Stimulated activated CD4-positive, alpha-beta T cell treated with anti-CD3 and anti-CD28 coated beads, Interleukin-4, amount 100 ng/mL, for 4 hours (primary cell): ENCODE measurements at places on chromosomes 4 and X.

DNA sequence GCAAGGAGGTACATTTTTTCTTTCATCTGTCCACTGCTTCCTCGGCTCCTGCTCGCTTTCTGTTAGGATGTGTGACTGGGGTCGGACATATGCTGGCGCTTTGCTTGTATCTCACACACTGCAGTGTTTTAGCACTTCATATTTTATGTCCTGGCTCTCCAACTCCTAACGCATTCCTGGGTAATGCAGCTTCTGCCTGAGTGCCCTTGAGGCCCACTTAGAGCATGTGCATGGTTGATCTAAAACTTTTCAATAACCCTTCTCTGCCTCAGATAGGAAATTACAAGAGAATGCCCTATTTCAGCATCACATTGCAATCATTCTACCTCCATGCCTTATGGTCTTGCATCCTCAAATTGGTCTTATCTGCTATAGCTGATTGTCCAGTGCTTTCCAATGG lies 65.3 kb downstream of the NEIL3 start:
- no peak for DNase-seq

GRCh38 chr4:66048861-66049260 lies 378.6 kb upstream of the EPHA5 start:
- DNase-seq, result no peak

- no peak for DNase-seq
Observed at GRCh38 chrX:124737771-124738170, 391.4 kb downstream of the SH2D1A start.

GRCh38 chrX:86946569-86946968 lies 571.0 kb upstream of the KLHL4 start:
- DNase-seq, result no peak

GRCh38 chrX:105464618-105465017 lies 244.1 kb upstream of the TEX13A start:
- DNase-seq, result no peak

DNA sequence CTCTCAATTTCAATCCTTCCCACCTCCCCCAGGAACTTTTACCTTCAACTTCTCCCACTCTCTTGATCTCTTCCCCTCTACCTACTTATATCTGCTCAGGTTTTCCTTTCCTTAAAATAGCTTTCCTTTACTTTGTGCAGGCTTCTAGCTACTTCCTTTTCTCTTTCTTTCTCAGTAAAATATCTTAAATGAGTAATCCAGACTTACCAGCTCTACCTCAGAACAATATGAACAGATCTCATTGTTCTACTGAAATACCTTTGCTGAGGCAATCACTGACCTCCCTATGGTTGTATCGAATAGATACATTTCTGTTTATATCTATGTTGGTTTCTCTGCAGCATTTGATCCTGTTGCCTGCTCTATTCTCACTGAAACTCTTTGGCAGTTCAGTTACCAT lies 86.7 kb upstream of the WDR44 start:
- no peak for DNase-seq

DNA sequence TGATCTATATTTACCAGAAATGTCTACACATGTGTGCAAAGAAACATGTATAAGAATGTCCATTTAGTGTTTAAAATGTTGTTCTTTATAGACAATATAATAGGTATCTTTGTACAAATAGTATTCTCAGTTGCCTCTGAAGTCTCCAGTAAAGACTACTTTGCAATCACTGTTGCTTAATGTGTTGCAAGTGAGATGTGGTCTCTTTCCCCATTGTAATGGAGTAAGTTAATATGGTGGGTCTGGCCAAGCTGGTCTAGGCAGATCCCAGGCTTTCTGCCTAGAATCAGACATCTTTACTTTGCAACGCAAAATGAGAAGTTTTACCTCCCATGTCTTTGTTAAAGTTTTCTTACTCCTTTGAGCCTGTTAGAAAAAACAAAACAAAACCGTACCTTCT lies 144.8 kb downstream of the GABRA3 start:
- DNase-seq, result no peak

DNA sequence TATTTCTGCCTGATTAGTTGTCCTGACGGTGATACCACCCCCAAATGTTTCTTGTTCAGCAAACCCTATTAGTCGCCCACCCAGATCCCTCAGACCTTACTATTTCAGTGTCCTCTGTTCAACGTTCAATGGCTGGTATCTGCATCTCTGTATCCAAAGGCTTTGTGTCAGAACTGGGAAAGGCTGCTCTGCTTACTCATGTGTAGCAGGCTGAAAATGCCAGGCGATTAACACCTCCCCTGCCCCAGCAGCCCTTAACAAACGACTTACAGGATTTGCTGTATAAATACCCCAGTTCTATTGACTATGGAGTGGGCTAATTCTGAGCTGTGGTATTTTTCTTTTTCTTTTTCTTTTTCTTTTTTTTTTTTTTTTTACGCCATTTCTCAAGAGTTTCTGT lies 415.0 kb downstream of the ZNF674 start:
- DNase-seq, result no peak

DNA sequence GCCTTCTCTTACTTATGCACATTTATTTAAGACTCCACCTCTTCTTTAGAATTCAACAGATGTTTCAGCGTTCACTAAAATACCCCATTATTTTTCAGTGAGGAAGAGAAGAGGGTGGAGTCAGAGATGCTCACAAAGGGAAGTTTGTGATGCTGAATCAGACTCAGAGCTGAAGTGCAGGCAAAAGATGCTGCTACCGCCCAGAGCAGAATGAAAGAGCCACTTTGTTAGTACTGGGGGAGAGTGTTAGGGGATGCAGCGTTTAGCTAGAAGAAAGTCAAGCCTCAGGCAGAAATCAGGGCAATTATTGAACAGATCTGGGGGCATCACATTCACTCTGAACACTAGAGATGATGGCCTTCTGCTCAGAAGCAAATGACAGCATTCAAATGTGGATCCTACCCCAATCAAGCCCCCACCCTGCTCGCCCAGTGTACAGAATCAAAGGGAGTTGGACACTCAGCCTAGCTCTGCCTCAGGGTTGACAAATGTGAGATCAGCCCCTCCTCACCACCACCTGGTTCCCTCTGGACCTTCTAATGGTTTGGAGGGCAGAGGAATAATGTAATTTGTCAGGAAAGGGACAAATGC lies 138.3 kb downstream of the UNC5C start:
- DNase-seq, result no peak

DNA sequence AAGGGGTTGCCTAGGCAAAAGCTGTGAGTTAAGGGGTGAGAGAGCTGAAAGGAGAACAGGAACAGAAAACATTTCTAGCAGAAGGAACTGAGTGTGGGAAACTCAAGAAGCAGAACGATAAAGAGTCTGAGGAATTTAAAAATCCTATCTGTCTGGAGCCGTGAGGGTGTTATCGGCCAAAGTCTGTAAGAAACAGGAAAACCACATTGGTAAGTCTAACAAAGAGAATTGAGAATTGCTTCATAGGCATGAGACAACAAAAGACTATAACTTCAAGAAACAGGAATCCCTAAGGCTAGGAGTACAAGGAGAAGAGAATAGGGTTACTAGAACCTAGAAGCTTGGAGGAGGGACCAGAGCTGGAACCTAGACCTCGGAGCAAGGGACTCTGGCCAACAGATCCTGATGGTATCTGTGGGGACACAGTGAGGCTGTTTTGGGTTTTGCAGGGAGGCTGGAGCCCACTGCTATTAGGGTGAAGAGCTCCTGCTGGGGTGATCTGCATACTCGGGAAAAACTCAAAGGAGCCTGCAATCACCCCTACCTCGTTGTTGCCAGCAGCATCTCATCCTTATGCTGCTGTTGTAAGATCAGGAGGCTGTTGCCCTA lies 175.6 kb downstream of the FBXO8 start:
- no peak for DNase-seq

DNA sequence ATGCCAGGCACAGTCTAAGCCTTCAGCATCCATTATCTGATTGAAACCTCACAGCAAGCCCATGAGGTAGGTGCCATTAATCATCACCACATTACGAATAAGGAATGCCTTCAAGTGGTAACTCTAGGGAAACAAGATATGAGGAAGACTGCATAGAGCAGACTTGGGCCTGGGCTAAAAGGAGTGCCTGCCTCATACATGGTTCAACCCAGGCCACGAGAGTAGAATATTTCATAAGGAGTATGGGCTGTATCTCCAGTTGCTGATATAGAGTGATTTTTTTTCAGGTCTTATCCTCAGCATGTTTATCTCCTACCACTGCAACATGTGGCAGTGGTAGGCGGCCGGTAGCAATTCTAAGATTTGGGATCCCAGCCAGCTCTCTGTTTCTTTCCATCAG lies 51.7 kb downstream of the ATP11C start:
- DNase-seq, result no peak

GRCh38 chr4:90689739-90690138 lies 562.5 kb downstream of the CCSER1 start:
- no peak for DNase-seq

GRCh38 chrX:45172890-45173289 lies 27.8 kb downstream of the DIPK2B start:
- DNase-seq, result no peak

- peak; percentile 1 for DNase-seq
Observed at GRCh38 chr4:154490583-154491340, 837 bp downstream of the DCHS2 start.

DNA sequence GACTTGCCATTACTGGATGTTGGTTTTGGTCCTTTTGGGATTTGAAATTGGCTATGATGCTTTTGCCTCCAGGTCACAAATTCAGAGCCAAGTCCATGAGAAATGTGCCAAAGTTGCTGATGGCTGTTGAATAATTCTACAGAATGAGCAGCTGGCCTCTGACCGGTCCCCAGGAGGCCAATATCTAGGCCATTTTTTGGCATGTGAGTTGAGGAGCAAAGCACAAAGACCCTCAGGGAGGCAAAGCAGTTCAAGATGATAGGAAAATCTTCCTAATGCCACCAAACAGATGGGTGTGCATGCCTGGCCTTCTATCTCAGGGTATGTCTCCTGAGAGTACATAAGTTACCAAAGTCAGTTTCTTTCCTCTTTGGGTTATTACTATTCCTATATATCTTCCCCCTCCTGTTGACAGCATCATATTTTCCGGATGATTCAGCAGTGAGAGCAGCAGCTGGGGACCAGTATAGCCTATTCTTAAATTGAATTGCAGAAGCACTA lies 44.4 kb downstream of the SEL1L3 start:
- DNase-seq, result no peak

DNA sequence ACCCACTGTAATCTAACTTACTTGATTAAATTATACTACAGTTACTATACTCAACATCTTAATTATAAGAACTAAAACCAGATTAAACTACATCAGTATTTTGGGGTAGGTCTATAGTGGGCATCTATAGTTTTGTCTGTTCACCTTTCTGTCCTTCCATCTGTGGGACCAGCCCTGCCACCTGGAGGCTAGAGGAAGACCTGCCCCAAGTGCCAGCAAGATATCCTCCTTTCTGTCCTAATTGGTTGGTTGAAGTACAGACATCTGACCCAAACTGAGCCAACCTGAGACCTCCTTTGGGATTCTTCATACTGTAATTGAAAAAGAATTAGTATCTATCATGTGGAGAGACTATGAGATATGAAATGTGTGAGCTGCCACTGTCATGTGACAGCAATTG lies 172.2 kb upstream of the TLL1 start:
- DNase-seq, result no peak

DNA sequence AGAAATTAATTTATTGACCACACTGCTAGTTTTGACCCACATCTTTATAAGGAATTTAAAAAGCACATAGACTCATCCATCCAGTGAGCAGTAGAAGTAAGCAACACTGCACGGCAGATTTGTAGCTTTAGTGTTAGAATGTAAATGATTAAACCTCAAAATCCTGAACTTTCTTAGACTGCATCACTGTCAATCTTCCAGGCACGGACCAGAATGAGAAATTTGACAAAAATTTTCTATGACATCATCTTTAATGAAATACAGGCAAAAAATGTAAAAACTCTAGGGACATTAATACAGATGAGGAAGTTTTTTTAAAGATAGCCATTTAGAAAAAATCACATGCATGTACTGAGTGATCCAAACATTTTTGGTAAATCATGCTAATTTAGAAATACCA lies 29.2 kb downstream of the NLGN4X start:
- no peak for DNase-seq

DNA sequence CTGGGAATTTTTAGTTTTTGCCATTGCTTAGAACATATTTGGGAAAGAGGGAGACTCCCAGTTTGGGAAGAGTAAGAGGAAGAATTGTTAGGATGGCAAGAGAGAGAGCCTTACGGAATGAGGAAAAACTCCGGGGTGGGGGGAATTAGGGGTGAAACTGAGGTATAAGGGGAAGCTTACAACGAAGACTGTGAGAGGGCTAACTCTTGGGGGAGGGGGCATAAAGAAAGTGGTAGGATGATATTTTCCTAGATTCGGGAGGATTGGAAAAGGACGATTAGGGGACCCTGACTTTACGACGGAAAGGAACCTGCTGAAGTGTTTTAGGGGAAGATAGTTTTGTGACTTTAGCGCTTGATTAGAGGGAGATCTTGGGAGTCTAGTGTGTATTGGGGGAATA lies 86.2 kb upstream of the HPRT1 start:
- no peak for DNase-seq

GRCh38 chr4:77074381-77074831 lies 1.4 kb downstream of the CCNI start:
- DNase-seq, result no peak

GRCh38 chr4:172489861-172490260 lies 676.7 kb downstream of the GALNTL6 start:
- no peak for DNase-seq

GRCh38 chr4:135598151-135598550 lies 1396.6 kb upstream of the PABPC4L start:
- no peak for DNase-seq

GRCh38 chr4:11312389-11312788 lies 116.3 kb downstream of the HS3ST1 start:
- DNase-seq, result no peak

DNA sequence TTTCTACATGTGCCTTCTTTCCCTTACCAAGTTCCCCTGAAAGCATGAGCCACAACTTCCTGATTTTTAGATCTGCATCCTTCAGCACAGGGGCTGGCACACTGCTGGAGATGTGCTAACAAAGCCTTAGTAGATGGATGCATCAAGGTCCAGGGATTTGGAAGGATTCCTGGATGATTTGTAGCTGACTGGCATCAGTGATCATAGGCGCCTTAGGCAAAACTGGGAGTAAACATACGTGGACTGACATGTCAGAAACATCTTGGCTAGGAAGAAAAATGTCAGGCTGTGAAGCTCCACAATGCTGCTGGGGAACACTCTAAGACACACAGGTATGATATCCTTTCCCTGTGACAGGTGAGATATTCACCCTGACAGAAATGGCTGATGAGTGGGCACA lies 156.4 kb downstream of the AMELX start:
- no peak for DNase-seq

DNA sequence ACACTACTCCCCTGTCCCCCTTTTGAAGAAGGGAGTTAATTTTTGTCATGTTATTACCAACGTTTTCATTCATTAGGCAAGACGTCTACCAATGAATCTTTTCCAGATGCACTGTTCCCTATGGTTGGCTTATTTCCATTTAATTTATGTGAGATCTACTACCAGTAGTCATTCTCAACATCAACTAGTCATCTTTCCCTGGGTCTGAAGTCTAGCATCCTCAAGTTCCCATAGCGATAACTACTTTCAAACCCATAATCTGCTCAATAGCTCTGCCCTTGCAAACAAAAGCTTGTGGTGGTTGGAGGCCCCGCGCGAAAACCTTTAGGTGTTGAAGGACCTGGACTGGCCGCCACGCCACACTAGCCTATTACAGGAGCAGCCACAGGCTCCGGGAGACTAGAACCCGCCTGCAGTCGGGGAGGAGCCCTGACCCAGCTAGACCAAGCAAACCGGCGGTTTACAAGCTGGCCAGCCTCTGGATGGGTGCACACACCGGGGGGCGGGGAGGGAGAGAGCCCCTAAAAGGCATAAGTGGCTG lies 746 bp downstream of the PPAT start:
- no peak for DNase-seq
